NCI-H2081 treated with DMSO at 0.1 percent for 48 hours (cell line): ENCODE measurements at places on chromosomes 16 and 17.

GRCh38 chr17:28533091-28533807 is 19.2 kb downstream of the UNC119 start:
- DNase-seq = no peak

- DNase-seq = no peak
These were observed 225.8 kb upstream of the CIBAR2 start for GRCh38 chr16:85337910-85338637.

DNA sequence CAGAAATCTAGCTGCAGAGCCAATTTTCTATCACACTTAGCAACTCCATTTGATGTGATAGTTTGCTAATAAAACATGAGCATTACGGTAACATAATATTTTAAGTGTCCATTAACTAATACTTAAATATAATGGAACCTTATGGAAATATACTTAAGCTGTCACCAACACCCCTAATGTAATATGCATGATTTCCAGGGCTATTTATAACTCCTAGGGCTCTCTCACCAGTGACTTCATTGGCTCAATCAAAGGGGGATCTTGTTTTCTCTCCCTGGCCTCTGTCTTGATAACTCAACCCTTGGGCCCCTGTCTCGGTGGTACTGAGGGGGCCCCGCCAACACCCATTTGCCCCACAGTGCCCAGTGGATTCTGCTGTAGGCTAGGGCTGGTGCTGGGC is 170.4 kb downstream of the SALL1 start:
- no peak for DNase-seq

DNA sequence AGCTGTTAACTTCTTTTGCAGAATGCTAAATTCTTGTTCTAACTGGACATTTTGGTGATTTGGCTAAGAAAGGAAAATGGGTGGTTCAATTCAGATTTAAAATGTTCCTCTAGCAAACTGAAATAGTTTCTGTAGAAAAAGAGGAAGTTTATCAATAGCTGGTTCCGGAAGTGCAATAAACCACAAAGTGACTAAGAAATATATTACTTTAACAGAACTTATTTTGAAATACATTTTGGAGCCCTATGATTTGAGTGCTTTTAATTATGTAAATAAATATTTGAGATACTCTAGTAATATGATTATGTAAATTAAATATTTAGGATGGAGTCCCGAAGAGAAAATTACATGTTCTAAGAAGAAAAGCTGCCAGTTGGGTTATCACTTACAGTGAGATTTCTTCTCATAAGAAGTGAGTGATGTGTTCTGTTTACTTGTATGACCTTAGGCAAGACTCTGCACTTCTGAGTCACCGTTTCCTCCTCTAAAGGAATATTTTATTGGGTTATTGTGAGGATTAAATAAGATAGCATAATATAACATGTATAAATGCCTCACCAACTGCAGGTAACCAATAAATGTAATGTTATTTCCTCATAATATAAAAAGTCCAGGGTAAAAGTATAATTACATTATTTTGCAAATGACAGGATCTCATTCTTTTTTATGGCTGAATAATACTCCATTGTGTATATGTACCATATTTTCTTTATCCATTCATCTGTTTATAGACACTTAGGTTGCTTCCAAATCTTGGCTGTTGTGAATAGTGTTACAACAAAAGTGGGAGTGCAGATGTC is at the start of gene EVI2B:
EVI2B (minus strand) TSS at position 73 of the 800 bp plus-strand sequence. CDS start 8,445 bp downstream, outside the sequence.
- no peak for DNase-seq

GRCh38 chr17:4934173-4934979 is 2.3 kb downstream of the GP1BA start:
- DNase-seq = no peak

- DNase-seq = no peak
These were observed 1.0 kb upstream of the MPDU1 start for GRCh38 chr17:7582396-7583252.

- no peak for DNase-seq
These were observed 154.2 kb upstream of the SHISA6 start for GRCh38 chr17:11086646-11087340.

- no peak for DNase-seq
These were observed 19.6 kb downstream of the MGAT5B start for GRCh38 chr17:76887802-76888201.

- no peak for DNase-seq
These were observed 1.4 kb downstream of the MEIOB start for GRCh38 chr16:1870365-1871082.

DNA sequence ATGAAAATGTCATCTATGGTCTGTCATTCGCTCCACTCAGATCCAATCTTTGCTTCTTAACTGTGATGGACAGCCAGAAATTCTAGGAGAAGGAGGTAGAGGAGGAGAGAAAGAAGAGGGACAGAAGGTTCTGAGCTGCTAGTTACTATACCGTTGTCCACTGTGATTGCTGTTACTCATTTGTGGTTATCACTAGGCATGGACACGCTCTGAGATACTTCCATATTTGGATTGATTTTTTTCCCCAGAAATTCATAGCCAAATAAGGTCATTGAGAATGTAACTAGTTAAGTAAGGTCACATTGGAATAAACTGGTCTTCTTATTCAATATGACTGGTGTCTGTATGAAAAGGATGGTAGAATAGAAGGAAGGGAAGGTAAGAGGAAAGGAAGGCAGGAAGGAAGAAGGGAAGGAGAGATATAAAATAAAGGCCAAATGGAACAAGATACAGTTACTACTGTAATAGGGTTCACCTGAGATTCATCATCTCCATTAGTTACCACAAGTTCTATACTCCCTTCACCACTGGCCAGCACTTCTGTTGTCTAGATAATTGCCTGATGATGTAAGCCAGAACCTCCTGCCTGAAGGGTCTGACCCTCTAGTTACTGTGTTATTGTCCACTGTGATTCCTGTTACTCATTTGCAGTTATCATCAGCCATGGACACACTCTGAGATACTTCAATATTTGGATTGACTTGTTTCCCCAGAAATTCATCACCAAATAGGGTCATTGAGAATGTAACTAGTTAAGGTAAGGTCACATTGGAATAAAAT is 2.9 kb downstream of the KRTAP9-7 start:
- no peak for DNase-seq

DNA sequence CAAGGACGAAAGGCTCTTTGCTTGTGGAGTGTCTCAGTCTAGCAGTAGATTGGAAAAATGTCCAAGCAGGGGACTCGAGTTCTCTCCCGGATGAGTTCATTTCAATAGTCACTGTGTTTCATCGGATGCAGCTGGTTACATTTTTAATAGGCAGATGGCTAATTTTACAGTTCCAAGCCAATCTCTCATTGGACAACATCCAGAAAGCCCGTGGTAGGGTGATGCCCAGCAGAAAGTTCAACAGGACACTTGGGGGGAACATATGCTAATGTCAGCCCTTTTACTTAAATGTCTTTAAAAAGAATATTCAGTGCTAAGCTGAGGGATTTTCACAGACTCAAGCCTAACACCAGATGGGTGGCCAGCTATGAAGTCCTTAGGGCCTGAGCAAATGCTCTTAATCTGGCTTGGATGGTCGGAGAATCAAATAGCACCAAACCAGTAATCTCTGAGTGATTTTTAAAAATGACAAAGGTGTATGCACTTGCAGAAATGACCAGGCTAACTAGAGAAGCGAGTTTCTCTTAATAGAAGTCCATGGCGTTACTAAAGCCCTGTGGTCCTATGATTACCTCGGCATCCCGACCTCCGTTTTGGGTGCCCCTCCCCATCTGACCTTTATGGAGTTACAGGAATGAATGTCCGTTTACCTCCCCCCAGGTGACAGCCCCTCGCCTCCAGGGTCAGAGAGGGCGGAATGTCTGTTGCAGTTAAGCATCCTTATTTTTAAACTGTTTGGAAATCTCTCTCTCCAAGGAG is 289.2 kb upstream of the SALL1 start:
- no peak for DNase-seq

DNA sequence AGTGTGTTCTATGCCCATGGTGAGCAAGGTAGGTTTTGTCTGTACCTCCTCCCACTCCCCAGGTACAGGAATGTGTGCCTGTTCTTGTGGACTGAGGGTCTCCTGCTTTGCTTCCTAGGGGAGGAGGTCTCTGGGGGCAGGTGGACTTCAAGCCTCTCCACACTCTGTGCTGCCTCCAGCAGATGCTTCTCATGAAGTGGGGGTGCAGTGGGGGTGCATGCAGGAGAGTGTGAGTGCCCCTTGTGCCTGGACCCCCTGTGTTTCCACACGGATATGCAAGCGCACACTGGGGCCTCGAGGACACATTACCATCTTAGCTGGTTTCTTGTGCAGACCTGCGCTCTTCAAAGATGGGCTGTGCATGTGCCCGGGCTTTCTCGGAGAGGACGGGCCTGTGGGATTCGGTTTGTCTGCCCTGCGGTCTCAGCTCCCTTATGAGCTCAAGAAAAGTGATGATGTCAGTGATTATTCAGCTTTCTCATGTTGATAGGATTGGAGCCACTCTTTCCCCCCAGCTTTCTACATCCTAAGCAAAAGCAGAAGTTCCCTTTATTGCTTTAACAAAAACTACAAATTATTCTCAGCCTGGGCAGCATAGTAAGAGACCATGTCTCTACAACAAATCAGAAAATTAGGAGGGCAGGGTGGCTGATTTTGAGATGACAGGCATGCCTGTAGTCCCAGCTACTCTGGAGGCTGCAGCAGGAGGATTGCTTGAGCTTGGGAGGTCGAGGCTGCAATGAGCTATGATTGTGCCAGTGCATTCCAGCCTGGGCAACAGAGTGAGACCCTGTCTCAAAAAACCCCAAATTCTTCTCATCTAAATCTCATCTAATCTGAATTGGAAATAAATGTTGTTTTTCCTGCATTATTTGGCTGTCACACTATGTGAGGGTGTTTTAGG is 86.8 kb downstream of the RPTOR start:
- no peak for DNase-seq

- no peak for DNase-seq
These were observed 184.4 kb upstream of the TOX3 start for GRCh38 chr16:52731219-52731875.

GRCh38 chr16:20844588-20844987 is 38.3 kb downstream of the REXO5 start:
- DNase-seq = no peak

DNA sequence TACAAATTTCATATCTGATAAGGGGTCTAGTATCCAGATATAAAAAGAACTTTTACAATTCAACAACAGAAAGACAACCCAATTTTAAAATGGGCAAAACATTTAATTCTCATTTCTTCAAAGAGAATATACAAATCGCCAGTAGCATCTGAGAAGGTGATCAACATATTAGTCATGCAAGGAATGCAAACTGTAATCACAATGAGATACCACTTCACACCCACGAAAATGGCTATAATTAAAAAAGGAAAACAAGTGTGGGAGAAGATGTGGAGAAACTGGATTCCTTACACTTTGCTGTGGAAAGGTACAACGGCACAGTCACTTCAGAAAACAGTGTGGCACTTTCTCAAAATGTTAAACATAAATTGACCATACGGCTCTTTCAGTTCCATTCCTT is 168.2 kb downstream of the VPS53 start:
- DNase-seq = no peak

- DNase-seq = no peak
These were observed 139.5 kb downstream of the CMIP start for GRCh38 chr16:81583893-81584631.

- peak; percentile 9 for DNase-seq
These were observed 17.3 kb upstream of the EEF2K start for GRCh38 chr16:22188595-22189442.

GRCh38 chr17:43760254-43760852 is 1.8 kb upstream of the SOST start:
- peak; percentile 74 for DNase-seq

GRCh38 chr16:71882505-71883167 is 1.3 kb downstream of the ZNF821 start:
- no peak for DNase-seq

GRCh38 chr17:42240201-42240600 is 36.0 kb downstream of the STAT5B start:
- no peak for DNase-seq

GRCh38 chr16:18983565-18984434 is at the start of gene TMC7:
Gene TMC7 (plus strand): TSS chr16:18983934. CDS start chr16:18984064, 130 bp downstream.
- DNase-seq = peak; percentile 37

- no peak for DNase-seq
These were observed 12.1 kb downstream of the CCDC42 start for GRCh38 chr17:8732406-8733085.

- no peak for DNase-seq
These were observed 65.0 kb downstream of the C17orf58 start for GRCh38 chr17:67931227-67931626.

GRCh38 chr17:81171941-81172340 is 5.9 kb upstream of the AATK start:
- DNase-seq = no peak

GRCh38 chr17:31548709-31549108 is 157.2 kb downstream of the RAB11FIP4 start:
- DNase-seq = no peak

GRCh38 chr17:1158879-1159278 is 20.9 kb downstream of the ABR start:
- DNase-seq = no peak

GRCh38 chr17:22266231-22266630 is 573.9 kb downstream of the KCNJ18 start:
- DNase-seq = no peak

DNA sequence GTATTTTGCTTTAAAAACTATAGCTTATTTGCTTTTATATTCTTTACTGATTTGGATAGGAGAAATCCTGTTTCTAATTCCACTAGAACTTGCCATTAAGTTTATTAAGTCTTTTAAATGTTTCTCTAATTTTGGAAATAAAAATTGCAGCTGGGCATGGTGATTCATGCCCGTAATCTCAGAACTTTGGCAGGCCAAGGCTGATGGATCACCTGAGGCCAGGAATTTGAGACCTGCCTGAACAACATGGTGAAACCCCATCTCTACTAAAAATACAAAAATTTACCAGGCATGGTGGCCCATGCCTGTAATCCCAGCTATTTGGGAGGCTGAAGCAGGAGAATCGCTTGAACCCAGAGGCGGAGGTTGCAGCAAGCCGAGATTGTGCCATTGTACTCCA is 30.7 kb downstream of the DNAH17 start:
- DNase-seq = no peak

DNA sequence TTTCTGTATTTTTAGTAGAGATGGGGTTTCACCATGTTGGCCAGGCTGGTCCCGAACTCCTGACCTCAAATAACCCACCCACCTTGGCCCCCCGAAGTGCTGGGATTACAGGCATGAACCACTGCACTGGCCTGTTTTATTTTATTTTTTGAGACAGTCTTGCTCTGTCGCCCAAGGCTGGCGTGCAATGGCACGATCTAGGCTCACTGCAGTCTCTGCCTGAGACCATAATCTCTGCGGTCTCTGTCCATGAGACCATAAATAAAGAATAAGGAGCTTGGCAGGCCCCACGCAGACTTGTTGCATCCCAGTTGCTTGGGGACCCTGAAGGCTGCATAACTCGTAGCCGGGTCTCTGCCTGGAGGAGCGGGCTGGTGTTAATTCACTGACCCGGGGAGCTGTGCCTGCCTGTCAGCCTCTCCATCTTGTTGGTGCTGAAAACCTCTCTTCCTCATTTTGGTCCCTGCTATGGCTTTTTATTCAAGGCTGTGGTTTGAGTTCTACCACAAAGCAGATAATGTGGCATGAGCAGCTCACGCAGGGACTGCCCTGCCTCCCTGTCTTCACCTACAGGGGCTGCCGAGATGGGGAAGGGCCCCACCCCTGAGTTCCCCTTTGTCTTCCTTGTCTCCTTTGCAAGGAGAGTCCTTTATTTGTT is 82.1 kb downstream of the MSI2 start:
- no peak for DNase-seq

GRCh38 chr17:17783825-17784656 is 52.7 kb downstream of the SREBF1 start:
- peak; percentile 29 for DNase-seq
